ENCODE measurements at places on chromosomes 3 and 15.

GRCh38 chr15:49366496-49366895 lies 56.5 kb upstream of the FGF7 start:
- DNase-seq: no peak

DNA sequence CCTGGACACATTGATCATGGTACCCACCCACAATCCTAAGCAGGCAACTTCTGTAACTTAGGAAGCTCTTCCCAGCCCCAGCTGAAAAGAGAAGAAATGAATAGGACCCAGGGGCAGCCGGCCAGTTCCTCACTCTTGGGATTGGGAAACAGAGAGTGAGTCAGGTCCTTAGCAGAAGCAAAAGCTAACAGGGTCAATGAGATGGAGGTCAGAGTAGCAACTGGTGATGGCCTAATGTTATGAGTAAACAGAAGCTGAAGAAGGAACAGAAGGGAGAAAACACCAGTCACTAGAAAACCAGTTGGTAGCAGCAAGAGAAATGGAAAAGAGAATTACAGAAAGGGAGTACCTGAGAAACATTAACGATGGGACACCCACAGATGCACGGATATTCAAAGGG lies 20.0 kb downstream of the RIOX2 start:
- DNase-seq: no peak

GRCh38 chr3:56929809-56930615 lies 128.3 kb upstream of the ARHGEF3 start:
- DNase-seq: no peak

GRCh38 chr15:69570454-69570853 lies 117.8 kb downstream of the RPLP1 start:
- DNase-seq: no peak

GRCh38 chr3:152656972-152657355 lies 178.0 kb upstream of the P2RY1 start:
- no peak for DNase-seq

DNA sequence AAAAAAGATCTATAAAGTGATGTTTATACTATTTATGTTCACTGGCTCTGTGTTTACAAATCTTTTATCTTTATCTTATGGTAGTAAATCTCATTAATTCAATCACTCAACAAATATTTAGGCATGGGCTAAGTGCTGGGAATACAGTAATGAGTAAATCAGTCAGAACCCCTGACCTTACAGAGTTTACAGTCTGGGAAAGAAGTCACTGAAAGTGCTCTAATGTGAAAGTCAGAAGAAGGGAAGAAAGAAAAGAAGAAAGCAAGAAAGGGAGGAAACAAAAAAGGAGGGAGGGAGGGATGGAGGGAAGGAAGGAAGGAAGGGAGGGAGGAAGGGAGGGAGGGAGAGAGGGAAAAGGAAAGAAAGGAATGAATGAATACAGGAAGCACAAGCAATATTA lies 96.8 kb upstream of the SOX2 start:
- DNase-seq: no peak

- DNase-seq: no peak
These were observed 21.0 kb downstream of the IFT57 start for GRCh38 chr3:108201258-108201657.

DNA sequence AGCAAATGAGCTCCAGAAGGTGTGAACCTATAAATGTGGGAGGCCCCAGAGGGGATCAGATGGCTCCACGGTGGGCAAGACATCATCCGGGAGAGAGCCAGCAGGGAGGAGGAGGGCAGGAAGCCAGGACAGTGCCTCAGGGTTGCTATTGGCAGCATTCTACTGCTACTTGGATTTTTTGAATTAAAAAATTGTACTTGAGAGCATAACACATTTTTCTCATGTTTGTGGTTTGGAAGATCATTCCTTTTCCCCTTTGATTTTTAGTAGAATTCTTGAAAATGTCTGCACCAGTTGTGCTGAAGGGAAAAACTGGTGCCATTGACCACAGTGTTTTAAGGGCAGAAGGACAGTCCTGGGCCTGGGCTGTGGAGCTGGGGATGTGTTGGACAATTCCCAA lies 59.2 kb downstream of the LYZL4 start:
- no peak for DNase-seq

DNA sequence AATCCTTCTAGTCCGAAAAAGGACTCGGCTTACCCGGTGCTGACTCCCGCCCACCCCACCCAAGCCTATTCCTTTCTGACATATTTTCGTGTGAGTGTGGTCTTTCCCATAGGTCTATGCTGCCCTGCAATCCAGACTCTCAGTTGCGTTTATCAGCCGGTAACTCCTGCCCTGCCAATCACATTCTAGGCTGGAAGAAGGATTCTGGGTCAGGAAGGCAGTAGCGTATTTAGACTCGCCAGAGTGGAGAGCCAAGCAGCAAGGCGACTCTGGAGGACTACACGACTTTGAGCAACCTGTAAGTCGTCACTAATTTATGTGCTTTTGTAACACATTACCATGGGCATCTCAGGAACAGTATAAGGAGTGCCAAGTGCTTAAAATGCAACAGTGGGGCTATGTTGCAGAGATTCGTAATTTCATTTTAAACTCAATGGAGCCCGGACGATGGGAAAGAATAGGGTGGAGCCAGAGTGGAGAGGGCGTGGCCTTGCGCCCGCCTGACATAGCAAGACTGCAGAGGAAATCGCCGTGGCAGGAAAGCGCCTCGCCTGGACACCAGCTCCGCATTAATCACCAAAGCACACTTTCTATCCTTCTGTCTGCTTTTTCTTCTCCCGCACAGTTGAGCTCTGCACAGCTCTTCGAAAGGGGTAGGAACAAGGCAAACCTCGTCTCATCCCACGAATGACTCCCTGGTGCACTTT lies 1044.2 kb downstream of the AGBL1 start:
- no peak for DNase-seq

GRCh38 chr3:47370887-47371697 lies 9.7 kb upstream of the PTPN23 start:
- no peak for DNase-seq

DNA sequence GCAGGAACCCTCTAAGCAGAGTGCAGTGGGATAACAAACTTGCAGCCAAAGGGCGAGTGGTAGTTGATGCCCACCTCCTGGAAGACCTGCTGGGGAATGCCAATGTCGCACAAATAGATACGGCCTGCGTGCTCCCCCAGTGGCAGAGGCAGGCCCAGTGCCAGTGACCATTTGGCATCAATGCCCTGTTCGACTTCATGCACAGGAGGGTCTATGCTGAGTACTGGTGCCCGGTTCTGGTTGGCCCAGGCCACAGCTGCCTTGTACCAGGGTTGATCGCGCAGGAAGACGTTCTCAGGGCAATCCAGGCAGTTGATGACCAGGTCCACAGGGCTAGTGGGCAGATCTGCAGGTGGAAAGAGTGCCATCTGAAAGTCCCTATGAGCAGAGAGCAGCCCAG lies 17.0 kb downstream of the CLK3 start:
- no peak for DNase-seq

GRCh38 chr15:65101411-65101890 lies 13.5 kb downstream of the UBAP1L start:
- DNase-seq: no peak

GRCh38 chr15:63519041-63519440 lies 14.6 kb downstream of the USP3 start:
- DNase-seq: no peak

GRCh38 chr3:116873142-116873541 lies 163.6 kb downstream of the TUSC7 start:
- DNase-seq: no peak

DNA sequence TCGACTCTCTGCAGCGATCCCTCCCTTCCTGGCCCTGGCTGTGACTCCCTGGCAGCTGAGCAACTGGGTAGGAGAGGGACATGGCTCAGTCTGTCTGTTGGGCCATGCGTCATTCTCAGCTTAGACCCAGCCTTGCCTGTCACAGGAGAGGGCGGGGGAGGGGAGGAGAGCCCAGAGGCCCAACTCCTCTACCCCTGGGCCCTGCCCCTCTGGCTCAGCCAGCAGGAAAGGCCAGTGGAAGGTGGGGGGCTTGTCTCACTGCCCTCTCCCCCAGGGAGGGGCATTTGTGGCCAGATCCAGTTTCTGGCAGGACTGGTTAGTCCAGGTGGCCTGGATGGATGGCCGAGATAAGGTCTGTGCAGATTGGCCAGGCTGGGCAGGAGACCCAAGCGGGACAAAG lies 31.6 kb downstream of the DNAJB8 start:
- no peak for DNase-seq

GRCh38 chr3:177603148-177603603 lies 405.9 kb upstream of the TBL1XR1 start:
- no peak for DNase-seq

GRCh38 chr15:50884540-50884939 lies 23.9 kb upstream of the AP4E1 start:
- DNase-seq: no peak

DNA sequence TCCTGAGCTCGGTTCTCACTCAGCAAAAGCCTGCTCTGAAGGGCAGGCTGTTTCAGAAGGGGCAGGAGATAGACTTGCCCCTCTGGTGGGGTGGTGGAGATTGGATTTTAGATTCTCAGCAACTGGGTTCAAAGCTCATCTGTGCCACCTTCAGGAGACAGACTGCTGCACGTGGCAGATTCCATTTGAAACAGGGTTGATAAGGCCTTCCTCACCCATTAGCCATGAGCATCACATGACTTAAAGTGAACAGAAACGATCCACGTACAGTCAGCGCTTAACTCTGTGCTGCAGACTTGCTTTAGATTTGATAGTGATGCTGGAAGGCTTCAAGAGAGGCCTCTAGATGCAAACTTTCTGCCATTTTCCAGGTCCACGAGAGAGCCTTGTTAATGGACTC lies 35.0 kb upstream of the MGLL start:
- no peak for DNase-seq

- no peak for DNase-seq
These were observed 54.9 kb downstream of the DCUN1D1 start for GRCh38 chr3:182925330-182925943.

DNA sequence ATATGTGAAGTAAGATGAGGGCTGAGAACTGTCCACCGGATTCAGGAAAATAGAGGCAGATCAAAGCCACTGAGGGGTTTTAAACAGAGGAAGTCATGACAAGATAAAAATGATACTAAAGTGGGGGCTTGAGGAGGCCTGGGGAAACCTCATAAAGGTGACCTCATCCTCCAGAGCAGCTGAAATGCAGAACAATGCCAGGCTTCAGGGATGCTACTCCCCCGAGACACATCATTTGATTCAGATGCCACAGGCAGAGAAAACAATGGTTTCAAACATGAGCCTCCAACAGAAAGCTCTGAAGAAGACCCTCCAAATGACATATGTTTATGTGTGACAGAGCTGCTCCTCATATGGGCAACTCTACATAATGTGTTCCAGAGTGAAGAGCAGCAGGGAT lies 6.4 kb downstream of the CFAP20DC start:
- DNase-seq: peak; percentile 28

GRCh38 chr3:119324899-119325298 lies 30.7 kb downstream of the ARHGAP31 start:
- no peak for DNase-seq

DNA sequence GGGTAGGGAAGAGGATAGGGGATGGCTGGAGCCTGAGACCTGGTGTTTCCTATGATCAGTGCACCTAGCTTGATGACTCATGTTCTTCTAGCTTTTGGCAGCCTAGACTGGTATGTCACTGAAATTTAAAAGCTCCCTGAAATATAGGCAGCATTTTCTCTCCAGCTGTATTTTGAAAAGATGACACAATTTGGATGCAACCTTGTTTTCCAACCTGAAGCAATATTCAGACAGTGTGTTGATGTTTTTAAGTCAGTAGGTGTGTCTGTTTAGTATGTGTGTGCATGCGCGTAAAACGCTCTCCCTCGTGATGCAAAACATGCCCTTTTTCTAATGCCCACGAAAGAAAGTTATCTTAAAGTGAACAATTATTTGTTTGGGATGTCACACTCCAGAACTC lies 58.5 kb downstream of the RPL22L1 start:
- no peak for DNase-seq

- no peak for DNase-seq
These were observed 766.5 kb downstream of the NTRK3 start for GRCh38 chr15:87489902-87490665.
